ENCODE measurements at places on chromosomes 5 and 9.

DNA sequence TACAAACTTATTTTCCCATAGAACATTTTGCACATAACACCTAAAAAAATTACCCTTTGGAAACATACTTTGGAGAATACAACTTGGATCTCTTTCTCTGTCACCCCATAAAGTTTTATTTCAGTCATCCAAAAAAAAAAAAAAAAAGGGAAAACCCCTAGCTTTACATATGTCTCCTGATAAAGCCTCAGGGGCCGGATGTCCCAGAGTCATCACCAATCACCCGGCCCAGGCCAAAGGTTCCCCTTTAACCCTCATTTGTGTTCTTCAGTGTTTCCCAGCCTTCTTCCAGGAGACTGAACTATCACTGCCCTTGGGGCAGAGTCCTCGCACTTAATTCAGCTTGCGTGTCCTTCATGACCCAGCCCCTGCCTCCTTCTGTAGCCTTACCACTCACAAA, 28.8 kb downstream of the ANXA6 start:
- no peaks in the 10 kb centered on the region for H3K27me3 ChIP-seq
- H3K36me3 ChIP-seq = peaks cover 86% of the 10 kb centered on the region
- no peak for DNase-seq
- peaks cover 54% of the 10 kb centered on the region for H3K4me1 ChIP-seq

GRCh38 chr5:38515646-38516045, 40.8 kb downstream of the LIFR start:
- no peaks in the 10 kb centered on the region for H3K36me3 ChIP-seq
- H3K27me3 ChIP-seq = peaks cover 52% of the 10 kb centered on the region
- H3K27ac ChIP-seq = no peak overlapping the region
- H3K4me1 ChIP-seq = no peaks in the 10 kb centered on the region
- H3K4me3 ChIP-seq = no peak overlapping the region

DNA sequence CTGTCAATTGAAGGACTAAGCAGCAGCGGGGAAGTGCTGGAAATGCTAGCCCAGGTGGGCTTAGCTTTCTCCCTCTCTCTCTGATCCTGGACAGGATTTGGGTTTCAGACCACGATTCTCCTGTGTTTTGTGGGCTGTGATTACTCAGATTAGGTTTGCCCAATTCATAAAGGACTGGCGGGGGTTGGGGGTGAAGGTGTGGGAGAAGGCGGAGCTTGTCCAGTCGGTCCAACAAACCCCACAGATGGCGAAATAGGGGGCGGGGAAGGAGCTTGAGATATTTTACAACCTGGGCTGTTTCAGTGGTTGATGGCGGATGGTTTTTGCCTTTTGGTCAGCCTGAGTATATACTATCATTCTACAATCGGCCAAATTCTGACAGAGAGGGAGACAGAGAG, 35.2 kb downstream of the PCDHAC2 start:
- peaks cover 8% of the 10 kb centered on the region for H3K4me1 ChIP-seq
- peaks cover 48% of the 10 kb centered on the region for H3K27me3 ChIP-seq
- no peaks in the 10 kb centered on the region for H3K36me3 ChIP-seq
- H3K4me3 ChIP-seq = no peak overlapping the region
- no peak for DNase-seq
- H3K27ac ChIP-seq = no peak overlapping the region

DNA sequence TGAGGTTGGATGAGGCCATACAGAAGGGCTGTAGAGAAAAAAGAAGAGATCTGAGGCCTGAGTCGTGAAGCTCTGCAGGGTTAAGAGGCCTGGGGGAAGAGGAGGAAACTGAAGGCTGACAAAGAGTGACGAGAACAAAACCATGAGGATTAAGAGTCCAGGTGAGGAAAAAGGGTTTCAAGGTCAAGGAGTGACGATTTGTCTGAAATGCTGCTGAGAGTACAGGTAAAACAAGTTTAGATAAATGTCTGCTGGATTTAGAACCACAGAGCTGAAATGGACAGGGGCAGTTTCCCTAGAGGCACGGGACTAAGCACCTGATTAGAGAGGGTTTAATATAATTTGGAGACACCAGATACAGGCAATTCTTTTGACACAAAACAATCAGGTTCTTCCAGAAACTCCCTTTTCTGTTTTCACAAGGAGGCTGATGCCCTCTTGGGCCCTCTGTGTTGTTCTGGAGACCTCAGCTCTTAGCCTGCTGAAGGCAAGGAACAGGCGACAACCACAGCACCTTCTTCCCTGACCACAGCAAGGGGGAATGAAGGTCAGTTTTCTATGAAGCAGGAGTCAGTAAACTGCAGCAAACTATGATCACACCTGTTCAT, 14.6 kb upstream of the GCNT1 start:
- H3K4me1 ChIP-seq = no peaks in the 10 kb centered on the region
- no peak for DNase-seq
- H3K36me3 ChIP-seq = no peaks in the 10 kb centered on the region
